HS-5 (cell line): ENCODE measurements at places on chromosomes 6 and 20.

DNA sequence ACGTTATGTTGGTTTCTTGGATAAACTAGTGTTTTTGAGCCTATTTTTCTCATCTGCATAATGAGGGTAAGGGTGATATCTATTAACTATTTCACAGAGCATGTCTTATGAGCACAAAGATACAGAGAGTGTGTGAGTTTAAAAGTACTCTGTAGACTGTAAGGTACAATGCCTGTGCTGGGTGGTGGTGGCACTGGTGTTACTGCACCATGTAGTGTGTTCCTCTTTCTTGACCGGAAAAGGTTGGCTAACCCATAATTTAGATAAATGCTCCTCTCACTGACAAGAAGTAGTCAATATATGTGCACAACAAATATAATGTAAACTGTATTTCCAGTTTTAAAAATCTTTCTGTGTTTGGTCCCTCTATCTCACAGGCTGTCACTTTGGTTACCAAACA lies 116.2 kb upstream of the MMS22L start:
- DNase-seq, result no peak

- no peak for DNase-seq
These were observed 24.2 kb upstream of the PCSK2 start for GRCh38 chr20:17202673-17203072.

- DNase-seq, result no peak
These were observed 122.9 kb downstream of the ZMYND8 start for GRCh38 chr20:47233333-47234188.

GRCh38 chr6:128515550-128516513 lies 4.6 kb downstream of the PTPRK start:
- DNase-seq, result no peak

- DNase-seq, result no peak
These were observed 86.1 kb downstream of the SIM1 start for GRCh38 chr6:100378576-100378975.

GRCh38 chr6:139150920-139151319 lies 16.0 kb downstream of the HECA start:
- no peak for DNase-seq
